ENCODE measurements at places on chromosomes 7 and 10.

DNA sequence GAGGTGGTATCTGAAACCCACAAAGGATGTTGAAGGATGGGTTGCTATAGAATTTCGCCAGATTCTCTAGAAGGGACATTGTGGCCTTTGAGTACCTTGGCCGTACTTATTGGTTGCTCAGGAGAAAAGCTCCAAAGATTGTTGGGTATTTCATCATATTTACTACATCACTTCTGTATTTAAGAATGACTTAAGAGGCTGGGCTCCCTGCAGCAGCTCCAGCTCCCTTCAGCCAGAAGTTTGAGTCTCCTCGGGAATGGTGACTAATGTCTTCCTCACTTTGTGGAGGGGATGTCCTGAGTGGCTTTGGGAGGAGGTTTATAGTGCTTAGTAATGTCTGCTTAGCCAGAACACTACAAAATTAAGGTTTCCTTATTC lies 18.1 kb downstream of the MINDY4 start:
- no peak for DNase-seq

DNA sequence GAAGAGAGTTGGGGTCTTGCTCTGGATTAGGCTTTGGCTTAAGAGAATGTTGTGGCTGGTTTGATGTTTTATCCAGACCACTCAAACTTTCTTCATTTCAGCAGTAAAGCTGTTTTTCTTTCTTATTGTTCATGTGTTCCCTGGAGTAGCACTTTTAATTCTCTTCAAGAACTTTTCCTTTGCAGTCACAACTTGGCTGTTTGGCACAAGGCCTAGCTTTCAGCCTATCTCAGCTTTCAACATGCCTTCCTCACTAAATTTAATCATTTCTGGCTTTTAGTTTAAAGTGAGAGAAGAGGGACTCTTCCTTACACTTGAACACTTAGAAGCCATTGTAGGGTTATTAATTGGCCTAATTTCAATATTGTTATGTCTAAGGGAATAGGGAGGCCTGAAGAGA lies 18.1 kb downstream of the CCDC126 start:
- DNase-seq, result no peak

DNA sequence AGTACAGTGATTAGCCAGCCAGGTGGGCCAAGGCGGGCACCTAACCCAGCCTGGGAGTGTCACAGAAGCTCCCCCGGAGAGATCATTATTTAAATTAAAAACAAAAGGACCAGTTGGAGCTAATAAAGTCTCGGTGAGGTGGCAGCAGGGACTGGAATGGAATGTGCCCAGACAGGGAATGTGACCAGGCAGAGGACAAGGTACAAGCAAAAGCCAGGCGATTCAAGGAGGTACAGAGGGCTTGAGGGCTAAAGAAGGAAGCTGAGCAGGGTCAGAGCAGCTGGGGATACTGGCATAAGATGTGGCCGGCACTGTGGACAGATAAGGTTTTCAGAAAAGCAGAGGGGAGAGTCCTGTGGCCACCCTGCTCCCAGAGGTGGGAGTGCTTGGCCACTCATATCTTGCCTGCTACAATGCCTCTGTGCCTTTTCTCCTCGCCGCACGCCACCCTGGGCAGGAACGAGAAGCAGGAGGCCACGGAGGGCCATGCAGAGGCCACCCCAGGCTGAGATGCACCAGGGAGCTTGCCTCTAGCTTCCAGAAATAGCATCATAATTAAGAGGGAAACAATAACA lies 13.2 kb downstream of the TMEM273 start:
- DNase-seq, result no peak

- DNase-seq, result no peak
Measured at GRCh38 chr7:70316745-70317144, 718.5 kb downstream of the AUTS2 start.

GRCh38 chr7:153457746-153458145 lies 594.5 kb upstream of the DPP6 start:
- no peak for DNase-seq

- DNase-seq, result no peak
Measured at GRCh38 chr7:91405092-91405788, 141.0 kb downstream of the FZD1 start.

Data from stimulated activated CD4-positive, alpha-beta T cell treated with anti-CD3 and anti-CD28 coated beads, TNF-alpha, amount 100 ng/mL, for 48 hours (primary cell).